ENCODE measurements at places on chromosomes 2 and 18. TPM values are rescaled to one million over a fixed set of nuclear protein-coding genes. Genes with fewer than 3 reads are reported as not detected.

LRRFIP1 gene
- 197 TPM for total RNA-seq

TGFA gene
- 22.5 TPM for total RNA-seq

CHST10 gene
- 4.0 TPM for total RNA-seq

GPC1 gene
- total RNA-seq: 36.9 TPM

MEX3C gene
- total RNA-seq: 81.9 TPM

REG3G gene
- total RNA-seq: not detected

MTLN gene
- 54.2 TPM for total RNA-seq

NEDD4L gene
- total RNA-seq: 108 TPM

LMAN2L gene
- 6.5 TPM for total RNA-seq

GKN1 gene
- total RNA-seq: not detected

NPHP1 gene
- 3.1 TPM for total RNA-seq

CFAP210 gene
- total RNA-seq: not detected

ANKRD53 gene
- not detected for total RNA-seq

LHCGR gene
- not detected for total RNA-seq

CARF gene
- 6.8 TPM for total RNA-seq

CDKL4 gene
- not detected for total RNA-seq

IL36G gene
- total RNA-seq: not detected

SERPINB4 gene
- not detected for total RNA-seq

SETBP1 gene
- 4.8 TPM for total RNA-seq

CFC1 gene
- total RNA-seq: not detected

ARHGAP28 gene
- 3.0 TPM for total RNA-seq

CKAP2L gene
- 21.6 TPM for total RNA-seq

CD28 gene
- not detected for total RNA-seq

CCDC102B gene
- 3.5 TPM for total RNA-seq

TLX2 gene
- not detected for total RNA-seq

SALL3 gene
- total RNA-seq: not detected

ZAP70 gene
- not detected for total RNA-seq

UXS1 gene
- 37.6 TPM for total RNA-seq

COLEC11 gene
- total RNA-seq: not detected

EVX2 gene
- total RNA-seq: not detected

DNAJB2 gene
- 58.2 TPM for total RNA-seq

TXNDC2 gene
- not detected for total RNA-seq

NAB1 gene
- total RNA-seq: 48.5 TPM

DPP10 gene
- total RNA-seq: not detected

CNGA3 gene
- not detected for total RNA-seq

RAB27B gene
- 73.5 TPM for total RNA-seq

IL37 gene
- not detected for total RNA-seq

MAP3K19 gene
- total RNA-seq: not detected

CTNNA2 gene
- total RNA-seq: not detected

DLGAP1 gene
- not detected for total RNA-seq

RUFY4 gene
- total RNA-seq: not detected

TNFRSF11A gene
- total RNA-seq: 3.0 TPM

ZNF396 gene
- 2.0 TPM for total RNA-seq

CNPPD1 gene
- 39.1 TPM for total RNA-seq

LRATD1 gene
- total RNA-seq: 4.7 TPM

FTCDNL1 gene
- total RNA-seq: 2.5 TPM

EPB41L3 gene
- not detected for total RNA-seq

Measured in MCF 10A (cell line).